Stimulated activated CD4-positive, alpha-beta T cell treated with anti-CD3 and anti-CD28 coated beads, Interleukin-2, amount 100 ng/mL, for 4 hours (primary cell): ENCODE measurements at places on chromosomes 2 and 18.

- no peak for DNase-seq
These were observed 437.2 kb upstream of the HS6ST1 start for GRCh38 chr2:128755695-128756364.

GRCh38 chr2:99181624-99182000, 628 bp downstream of the MRPL30 start:
- DNase-seq = no peak

DNA sequence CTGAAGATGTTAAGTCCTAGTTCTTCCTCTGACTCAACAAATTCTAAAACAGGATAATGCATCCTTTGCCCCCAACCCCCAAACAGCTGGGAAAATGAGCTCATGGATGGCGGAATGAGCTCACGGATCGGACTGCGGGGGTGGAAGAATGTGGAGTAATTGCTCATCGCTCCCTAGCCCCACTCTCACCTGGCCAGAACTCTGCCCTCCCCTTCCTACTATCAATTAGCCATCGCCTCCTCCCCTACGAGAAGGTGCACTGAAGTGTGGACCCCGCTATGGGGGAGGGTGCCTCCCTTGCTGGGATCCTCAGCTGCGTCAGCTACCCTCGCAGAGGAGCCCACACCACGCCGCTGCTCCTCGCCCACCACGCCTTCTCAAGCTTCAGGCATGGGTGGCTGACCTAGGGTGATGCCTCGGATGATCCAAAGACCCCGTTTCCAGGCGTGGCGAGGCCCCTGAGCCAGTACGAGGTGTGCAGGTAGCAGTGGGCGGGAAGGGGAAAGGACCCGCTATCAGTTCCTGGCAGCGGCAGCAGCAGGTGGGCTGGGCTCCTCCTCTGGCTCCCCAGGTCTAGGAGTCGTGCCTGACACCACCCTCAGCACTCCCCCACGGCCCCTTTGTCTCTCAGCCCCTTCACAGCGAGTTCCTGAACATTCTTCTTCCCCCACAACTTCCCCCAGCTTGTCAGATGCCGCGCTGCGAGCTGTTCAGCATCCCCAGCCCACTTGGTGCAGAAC, 82.1 kb upstream of the POMC start:
- peak; percentile 45 for DNase-seq

GRCh38 chr2:188848887-188849435, 125.2 kb upstream of the COL3A1 start:
- no peak for DNase-seq

DNA sequence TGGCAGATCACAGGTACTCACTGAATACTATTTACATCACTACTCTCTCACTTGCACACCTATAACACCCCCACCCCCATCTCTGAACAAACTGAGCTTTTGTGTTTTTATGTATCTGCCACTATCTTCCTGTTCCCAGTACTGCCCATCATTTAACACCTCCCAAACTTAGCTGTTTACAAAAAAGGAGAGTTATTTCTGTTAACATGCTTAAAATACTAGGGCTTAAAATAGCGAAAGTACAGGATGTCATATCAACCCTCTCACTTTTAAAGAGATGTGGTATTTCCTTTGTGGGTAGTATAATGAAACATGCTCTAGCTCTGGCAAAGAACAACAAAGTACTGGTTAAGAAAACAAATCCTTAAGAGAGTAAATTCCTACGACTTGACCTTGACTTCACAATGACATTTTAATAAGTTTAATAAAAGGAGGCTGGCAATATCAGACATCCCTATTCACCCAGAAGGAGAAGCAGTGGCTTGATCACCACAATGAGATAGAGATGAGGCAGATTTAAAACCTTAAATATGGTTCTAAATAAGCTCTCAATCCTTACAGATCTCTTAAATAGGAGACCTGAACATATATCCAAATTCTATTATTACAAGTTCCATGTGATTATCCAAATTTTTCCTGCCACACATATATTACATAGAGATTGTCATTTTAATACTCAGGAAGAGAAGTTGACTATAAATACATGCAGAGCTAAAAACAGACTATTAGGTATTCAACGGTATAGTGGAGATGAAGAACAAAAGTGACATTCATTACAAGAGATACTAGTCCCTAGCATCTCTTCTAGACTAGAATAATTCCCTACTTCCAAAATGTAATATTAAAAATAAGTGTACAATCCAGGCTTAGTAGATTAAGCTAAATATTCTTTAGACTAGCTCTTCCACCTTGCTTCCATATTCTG, 36.9 kb downstream of the TRAK2 start:
- DNase-seq = no peak

- DNase-seq = no peak
These were observed 99.7 kb upstream of the UGP2 start for GRCh38 chr2:63741884-63742579.

- no peak for DNase-seq
These were observed 273.4 kb upstream of the SIX2 start for GRCh38 chr2:45282646-45283045.

DNA sequence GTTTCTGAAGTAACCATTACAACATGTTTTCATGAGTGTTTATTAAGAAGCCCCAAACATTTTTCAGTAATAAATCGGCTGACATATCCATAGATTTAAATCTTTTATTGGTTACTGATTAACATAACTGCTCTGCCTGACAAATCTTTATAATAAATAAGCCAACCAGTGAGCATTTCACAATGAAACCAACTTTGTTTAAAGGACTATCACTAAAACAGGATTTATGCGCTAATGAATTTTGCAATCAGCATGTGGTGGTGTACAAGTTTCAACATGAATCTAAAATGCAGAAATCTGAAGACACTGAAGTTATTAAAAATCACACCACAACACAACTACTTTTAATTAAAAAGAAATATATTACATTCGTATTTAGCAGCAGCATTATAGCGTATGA, 166.7 kb downstream of the MEIS1 start:
- no peak for DNase-seq

DNA sequence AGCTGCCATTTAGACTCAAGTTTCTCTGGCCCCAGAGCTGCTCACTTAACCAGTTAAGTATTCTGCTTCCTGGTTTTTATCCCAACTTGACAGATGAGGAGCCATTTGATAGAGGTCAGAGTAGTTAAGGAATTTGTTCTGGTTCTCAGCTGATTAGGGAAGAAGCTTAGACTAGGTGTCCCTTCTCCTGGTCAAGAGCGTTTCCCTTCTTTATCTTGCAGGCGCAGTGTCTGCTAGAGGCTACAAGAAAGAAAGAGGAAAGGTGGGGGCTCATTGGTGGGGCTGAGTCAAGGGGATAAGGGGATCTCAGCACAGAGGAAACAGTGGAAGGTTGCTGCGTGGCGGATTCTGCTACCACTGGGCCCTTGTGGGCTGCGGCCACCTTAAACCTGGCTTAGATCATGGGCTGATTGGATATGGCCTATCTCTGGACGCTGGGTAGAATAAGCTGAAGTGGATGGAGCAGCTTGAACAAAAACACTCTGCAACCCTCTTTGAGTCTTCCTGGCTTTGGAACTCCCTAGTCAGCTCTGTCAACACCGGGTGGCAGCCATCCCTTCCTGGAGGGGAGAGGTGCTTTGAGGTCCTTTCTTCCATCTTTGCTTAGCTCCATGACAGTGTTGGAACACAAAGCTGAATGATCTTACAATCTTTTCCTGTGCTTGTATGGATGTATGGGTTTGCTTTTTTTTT, 70.8 kb downstream of the QPCT start:
- DNase-seq = no peak

DNA sequence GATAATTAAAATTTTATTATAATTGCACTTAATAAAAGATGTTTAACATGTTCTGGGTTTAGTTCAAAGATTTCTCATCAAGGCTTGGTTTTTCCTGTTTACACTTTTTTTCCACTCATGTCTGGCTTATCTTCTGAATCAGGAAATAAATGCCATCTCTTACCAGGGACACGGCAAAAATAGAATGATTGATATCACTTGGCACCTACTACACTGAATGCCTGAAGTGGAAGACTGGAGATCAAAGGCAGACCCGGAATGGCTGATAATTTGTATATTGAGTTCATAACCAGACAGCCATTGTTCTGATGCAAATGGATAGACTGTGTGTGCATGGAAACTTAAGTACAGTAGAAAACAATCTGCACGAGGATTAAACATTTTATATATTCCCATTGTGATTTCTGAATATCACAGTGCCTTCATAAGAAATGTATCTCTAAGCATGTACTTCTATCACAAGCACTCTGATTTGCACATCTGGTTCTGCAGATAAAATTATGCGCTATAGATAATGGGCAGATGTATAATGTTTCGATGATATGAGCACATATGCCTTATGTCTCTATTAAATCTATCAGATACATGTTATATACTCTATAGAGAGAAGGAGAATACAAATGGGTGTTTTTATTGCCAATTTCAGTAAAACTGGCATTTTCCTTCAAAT, 304.8 kb downstream of the RND3 start:
- DNase-seq = no peak

GRCh38 chr2:133296401-133296800, 271.9 kb downstream of the NCKAP5 start:
- no peak for DNase-seq

- DNase-seq = no peak
These were observed 326.4 kb upstream of the SPHKAP start for GRCh38 chr2:228507870-228508269.

- no peak for DNase-seq
These were observed 188.3 kb downstream of the GBX2 start for GRCh38 chr2:235979753-235980435.

GRCh38 chr2:207123776-207124391, 41.9 kb downstream of the KLF7 start:
- DNase-seq = no peak

DNA sequence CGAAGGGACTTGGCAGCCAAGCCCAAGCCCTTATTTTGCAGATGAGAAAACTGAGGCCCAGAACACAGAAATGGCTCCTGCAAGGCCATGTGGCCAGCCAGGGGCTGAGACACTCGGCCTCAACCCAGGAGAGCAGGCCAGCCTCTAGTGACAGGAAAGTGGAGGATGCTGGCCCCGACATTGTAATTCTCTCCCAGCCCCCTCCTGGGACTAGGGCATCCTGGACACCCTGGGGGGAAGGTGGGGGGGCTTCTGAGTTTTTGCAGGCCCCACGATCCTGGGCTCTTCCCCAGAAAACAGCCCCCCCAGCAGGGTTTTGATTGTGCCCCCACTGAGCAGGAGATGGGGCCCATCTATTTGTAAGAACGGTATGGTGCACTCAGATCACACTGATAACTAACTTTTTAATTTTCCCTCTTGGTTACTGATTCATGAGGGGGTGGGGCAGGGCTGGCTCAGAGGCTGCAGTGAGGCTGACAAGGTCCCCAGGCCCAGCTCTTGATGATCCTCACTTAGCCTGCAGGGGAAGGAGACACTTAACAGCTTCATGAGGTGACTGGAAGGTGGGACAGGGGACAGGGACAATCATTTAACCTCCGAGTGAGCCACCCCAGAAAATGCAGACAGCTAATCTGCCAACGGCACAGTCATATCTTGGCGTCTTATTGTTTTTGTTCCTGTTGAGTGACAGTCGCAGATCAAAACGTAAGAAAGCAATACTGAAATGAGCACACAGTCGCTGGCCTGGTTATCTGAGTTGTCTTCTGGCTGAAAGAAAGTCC, 18.9 kb downstream of the SMAD7 start:
- no peak for DNase-seq

DNA sequence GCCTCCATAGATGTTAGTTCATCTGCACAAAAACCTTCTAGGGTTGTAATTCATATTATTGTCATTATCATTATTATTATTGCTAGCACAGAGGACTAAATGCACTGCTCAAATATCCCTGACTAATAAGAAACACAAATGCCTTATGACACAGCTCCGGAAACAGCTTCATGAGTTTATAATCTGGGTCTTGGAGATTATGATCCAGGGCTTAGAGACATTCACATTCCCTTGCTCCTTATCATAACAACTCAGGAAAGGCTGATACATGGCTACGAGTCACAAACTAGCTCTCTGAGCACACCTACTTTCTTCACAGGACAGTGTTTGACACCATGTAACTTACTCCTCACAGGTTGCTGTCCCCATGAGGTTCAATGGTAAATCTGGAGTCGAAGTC, 102.2 kb upstream of the TTC39C start:
- DNase-seq = no peak

- no peak for DNase-seq
These were observed 876.5 kb downstream of the EPHA4 start for GRCh38 chr2:220695397-220696279.

- DNase-seq = no peak
These were observed 94.1 kb upstream of the ZNF804A start for GRCh38 chr2:184504252-184504651.

DNA sequence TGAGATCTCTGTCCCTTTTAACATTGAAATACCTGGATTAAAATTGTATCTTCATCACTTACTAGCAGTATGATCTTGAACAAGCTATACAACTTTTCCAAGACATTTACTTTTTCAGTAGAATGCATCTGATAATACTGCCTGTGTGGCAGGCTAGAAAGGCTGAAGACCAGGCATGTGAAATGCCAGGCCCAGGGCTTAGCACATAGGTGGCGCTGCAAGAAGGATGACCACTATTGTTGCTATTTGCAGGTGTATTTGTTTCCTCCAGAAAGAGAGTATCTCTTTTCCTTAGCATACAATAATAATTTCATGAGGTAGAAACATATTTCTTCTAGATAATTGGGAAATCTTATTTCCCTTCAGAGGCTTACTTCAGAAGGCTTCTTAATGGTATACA, 331.3 kb downstream of the THSD7B start:
- DNase-seq = no peak

DNA sequence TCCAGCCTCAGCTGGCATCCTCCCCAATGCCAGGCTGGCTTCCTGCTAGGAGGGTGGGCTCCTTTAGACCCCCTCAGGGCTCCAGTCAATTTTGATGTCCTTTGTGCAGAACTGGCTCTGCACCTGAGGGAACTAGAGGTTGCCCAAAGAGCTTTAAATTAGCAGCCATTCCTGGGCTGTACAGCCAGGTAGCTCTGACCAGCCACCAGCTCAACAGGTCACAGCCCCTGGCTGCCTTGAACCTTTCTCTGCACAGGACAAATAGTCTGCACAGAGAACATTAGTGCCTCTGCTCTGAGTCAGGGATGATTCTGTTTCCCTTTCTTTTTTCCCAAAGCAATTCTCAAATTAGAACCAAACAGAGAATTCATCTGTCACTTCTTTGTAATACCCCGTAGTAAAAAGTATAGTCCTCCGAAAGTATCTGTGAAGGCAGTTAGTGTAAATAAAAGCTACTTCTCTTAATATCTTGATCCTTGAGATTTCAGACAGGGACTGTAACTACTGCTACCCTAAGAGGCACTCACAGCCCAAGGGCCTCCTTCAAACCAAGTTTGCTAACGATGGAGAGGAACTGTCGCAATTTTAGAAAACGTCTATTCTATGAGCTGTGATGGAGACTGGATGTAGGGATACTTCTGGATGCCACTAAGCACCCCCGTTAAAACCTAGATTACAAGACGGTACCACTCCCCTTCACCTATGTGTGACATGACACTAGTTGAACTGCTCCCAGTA, 3.0 kb downstream of the TTC32 start:
- no peak for DNase-seq

GRCh38 chr2:51866361-51866760, 834.4 kb upstream of the NRXN1 start:
- DNase-seq = no peak

DNA sequence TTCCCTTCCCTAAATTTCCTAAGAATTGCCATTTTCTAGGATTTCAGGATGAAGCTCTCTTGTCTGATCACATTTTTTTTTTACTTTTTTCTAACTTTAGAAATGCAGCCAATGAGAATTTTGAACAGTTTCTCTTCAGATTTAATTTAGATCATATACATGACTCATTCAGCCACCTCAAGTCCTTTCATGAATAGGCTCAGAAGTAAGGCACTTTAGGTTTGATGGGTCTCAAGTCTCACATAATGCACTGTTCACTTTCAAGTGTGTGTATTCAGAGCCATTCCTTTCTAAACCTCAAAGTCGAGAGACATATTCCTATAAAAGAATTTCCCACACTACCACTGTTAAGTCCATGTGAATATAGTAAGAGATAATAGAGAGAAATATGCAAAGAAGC, 614.1 kb upstream of the VRK2 start:
- no peak for DNase-seq
